ENCODE measurements at places on chromosomes 6 and 20. TPM values are rescaled to one million over a fixed set of nuclear protein-coding genes. Genes with fewer than 3 reads are reported as not detected.
A peak's percentile ranks its signal among the peaks of the same experiment; 100 is the strongest.

Gene PCSK2
- total RNA-seq = 0.22 TPM

DNA sequence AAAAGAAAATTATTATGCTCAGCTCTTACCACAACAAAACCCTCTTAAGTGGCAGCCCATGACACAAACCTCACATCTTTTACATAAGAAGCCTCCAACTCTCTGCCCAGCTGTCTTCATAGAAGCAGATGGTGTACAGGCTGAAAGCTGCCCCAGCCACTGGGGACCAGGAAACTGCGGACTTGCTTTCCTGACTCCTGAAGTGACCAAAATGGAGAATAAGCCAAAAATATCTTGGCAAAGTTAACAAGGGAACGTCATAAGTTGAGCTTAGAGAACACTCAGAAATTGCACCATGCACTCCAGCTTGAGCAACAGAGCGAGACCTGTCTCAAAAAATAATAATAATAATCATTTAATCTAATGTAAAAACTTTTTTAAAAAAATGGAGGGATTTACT lies 160.3 kb upstream of the CDYL start:
- no peak for DNase-seq

DNA sequence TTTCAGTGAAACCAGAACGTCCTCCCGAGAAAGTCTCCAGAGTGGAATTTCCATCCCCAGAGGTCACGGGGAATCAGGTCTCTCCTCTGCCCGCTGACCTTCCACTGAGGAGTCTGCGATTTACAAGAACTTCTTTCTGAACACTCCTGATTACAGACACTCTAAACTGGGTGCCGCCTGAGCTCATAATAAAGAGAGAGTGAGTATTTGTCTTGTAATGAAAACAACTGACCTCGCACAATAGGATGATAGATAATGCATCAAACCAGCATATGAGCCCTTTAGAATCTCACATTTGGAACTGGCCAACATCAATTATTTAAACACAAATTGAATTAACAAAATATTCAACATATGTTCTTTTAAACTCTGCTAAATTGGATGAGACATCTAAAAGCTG lies 47.5 kb downstream of the DLL1 start:
- no peak for DNase-seq

DNA sequence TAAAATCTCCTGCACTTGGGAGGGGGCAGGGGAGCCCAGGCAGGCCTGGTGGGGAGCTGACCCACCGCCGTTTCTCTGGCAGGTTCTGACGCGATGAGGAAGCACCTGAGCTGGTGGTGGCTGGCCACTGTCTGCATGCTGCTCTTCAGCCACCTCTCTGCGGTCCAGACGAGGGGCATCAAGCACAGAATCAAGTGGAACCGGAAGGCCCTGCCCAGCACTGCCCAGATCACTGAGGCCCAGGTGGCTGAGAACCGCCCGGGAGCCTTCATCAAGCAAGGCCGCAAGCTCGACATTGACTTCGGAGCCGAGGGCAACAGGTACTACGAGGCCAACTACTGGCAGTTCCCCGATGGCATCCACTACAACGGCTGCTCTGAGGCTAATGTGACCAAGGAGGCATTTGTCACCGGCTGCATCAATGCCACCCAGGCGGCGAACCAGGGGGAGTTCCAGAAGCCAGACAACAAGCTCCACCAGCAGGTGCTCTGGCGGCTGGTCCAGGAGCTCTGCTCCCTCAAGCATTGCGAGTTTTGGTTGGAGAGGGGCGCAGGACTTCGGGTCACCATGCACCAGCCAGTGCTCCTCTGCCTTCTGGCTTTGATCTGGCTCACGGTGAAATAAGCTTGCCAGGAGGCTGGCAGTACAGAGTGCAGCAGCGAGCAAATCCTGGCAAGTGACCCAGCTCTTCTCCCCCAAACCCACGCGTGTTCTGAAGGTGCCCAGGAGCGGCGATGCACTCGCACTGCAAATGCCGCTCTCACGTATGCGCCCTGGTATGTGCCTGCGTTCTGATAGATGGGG lies 3.0 kb downstream of the PRND start:
- no peak for DNase-seq

Gene TBX18
- total RNA-seq = 4.1 TPM

GRCh38 chr20:21323640-21324039 lies 20.5 kb downstream of the XRN2 start:
- DNase-seq = no peak

Gene HLA-DQB1
- 13.8 TPM for total RNA-seq

DNA sequence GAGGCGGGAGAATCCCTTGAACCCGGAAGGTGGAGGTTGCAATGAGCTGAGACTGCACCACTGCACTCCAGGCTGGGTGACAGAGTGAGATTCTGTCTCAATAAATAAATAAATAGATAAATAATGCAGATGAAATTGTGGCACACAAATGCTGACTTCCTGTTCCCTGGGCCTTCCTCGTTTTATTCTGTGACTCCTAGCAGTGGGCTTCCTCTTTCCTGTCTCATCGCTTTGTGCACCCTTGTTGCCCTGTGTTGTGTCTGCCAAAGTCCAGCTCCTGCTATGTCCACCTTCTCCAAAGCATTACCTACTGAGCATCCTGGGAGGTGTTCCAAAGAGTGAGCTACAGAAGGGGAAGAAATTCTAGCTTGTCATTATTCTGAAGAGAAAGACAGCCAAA lies 100.2 kb upstream of the TIAM2 start:
- no peak for DNase-seq

Gene CALHM5
- total RNA-seq = 1.3 TPM

DNA sequence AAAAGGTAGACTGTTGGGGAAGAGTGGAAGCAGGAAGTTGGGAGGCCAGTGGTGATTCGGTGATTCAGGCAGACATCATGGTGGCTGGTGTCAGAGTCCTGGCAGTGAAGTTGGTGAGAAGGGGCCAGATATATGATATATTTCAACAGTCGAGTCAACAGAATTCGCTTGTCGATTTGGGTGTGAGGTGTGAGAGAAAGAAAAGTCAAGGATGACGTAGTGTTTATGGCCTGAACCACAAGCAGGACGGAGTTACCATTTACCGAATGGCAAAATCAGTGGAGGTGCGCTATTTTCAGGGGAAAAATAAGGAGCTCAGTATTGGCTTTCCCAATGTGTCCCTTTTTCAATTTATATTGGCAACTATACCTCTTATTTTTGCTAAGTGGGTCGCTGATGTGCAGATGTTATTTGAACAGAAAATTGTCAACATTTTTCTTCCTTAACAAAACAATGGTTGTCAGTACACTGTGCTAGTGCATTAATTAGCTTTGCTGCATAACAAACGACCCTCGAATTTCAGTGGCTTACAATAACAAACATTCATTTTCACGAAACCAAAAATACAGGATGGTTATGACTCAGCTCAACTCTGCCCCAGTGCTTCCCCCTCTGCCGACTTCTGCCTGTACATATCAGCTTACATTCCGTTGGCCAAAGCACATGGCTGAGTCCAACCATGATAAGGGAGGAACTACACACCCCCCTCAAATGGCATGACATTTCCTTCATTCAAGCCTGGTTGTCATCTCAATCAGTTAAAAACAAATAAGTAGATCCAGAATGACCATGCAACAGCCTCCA lies 255.0 kb upstream of the ZFP64 start:
- no peak for DNase-seq

Gene IP6K3
- 0.47 TPM for total RNA-seq

- DNase-seq = no peak
Observed at GRCh38 chr6:128365520-128366160, 154.8 kb downstream of the PTPRK start.

Gene PGC
- total RNA-seq = not detected

- DNase-seq = no peak
Observed at GRCh38 chr6:34930221-34930620, 41.2 kb downstream of the ANKS1A start.

Gene PRKN
- total RNA-seq = 10.4 TPM

Gene GLO1
- total RNA-seq = 67.3 TPM

Gene ARMC2
- total RNA-seq = 12.7 TPM

Gene ERVFRD-1
- total RNA-seq = 0.57 TPM

- DNase-seq = peak; percentile 60
Observed at GRCh38 chr20:21521596-21522480, 8.0 kb upstream of the NKX2-2 start.

Gene ENPP4
- total RNA-seq = 28.8 TPM

- DNase-seq = peak; percentile 61
Observed at GRCh38 chr6:43510827-43511163, 649 bp upstream of the LRRC73 start.

GRCh38 chr20:23117738-23118137 lies 31.6 kb upstream of the CD93 start:
- no peak for DNase-seq

GRCh38 chr6:4125933-4126864 lies 9.2 kb downstream of the ECI2 start:
- no peak for DNase-seq

- DNase-seq = no peak
Observed at GRCh38 chr20:38402089-38402488, 33.0 kb downstream of the SNHG17 start.

Gene LY6G6D
- total RNA-seq = not detected

DNA sequence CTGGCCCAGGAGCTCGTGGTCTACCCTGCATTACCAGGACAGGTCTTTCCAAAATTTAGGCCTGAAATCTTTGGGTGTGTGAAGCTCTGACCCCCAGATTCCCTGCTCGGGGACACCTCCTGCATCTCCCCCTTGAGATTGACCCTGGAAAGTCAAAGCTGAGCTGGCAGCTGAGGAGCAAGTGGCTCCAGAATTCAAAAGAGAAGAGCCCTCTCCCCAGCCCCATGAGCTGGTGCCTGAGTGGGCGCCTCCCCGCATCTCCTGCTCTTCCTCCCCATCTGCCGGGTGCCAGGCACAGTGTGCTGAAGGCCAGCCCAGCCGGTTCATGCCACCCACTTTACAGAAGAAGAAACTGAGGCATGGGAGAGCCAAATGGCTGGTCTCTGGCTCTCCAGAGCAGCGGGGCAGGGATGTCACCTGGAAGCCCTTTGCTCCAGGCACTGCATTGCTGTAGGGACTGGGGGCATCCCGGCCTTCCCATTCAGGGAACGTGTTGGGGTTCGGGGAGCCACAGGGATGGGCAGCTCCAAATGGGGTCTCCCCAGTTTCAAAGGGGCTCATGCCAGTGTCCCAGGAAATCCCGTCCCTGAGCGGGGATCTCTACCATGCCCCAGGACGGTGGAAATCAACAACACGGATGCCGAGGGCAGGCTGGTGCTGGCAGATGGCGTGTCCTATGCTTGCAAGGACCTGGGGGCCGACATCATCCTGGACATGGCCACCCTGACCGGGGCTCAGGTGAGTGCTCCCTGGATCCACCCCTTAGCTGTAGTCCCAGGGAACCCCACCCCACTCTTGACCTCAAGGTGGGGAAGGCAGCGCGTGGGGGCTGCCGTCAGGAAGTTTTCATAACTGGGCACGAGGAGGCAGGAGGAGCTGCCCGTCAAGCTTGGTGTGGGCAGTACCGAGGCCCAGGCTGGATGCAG lies 20.5 kb downstream of the NPEPL1 start:
- no peak for DNase-seq

DNA sequence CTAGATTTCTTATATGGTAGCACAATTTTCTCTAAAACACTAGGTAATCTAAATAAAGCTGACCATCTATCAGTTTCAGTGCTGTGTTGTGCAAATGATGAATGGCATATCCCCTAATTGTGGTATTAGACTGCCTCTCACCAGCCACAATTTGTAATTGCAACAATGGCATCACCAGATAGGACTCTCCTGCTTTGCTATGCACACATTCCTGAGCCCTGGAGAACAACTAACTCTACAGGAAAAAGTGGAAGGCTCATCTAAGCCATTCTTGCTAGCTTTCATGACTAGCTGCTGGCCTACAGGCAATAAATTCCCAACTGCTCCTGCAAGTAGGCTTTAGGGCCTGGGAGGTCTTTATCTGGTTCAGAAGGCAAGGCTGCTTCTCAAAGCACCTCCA lies 974.1 kb downstream of the EYS start:
- DNase-seq = no peak

Gene EYS
- not detected for total RNA-seq

Gene CDSN
- 0.13 TPM for total RNA-seq

Gene LGSN
- total RNA-seq = 0.19 TPM

GRCh38 chr6:55868771-55869479 lies 6.5 kb downstream of the BMP5 start:
- no peak for DNase-seq

DNA sequence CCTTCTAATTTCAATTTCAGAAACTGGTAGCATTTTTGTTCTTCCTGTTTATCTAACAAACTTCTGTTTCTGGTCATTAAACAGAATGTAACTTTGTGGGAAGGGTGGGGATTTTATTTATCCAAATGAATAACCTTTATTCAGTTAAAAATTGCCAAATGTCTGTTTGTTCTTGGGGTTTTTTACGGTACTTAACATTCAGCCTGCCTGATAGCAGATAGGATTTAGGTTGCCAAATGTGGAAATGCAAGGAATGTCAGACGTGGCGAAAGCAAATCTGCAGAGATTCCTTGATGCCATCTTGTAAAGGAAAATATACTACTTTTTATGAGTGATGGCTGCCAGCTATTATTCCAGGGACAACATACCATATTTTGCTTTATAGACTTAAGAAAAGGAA lies 95.7 kb downstream of the LYRM2 start:
- no peak for DNase-seq

Gene SMIM26
- 60.1 TPM for total RNA-seq

DNA sequence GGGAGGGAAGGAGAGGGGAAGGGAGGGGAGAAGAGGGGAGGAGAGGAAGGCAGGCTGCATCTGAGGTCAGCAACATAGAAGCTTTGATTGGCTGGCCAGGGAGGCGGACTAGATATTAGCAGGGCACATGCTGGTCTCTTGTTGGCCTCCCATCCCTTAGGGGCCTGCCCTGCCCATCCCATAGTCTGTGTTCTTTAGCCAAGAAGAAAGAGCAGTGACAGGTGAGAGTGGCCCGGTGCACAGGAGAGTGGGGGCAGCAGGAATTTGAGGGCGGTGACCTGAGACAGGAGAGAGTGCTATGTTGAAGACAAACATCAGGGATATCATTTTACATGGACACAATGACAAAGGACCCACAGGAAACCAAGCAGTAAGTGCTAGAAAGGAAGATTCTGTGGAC lies 413.5 kb downstream of the SYNE1 start:
- peak; percentile 75 for DNase-seq

Gene CST4
- not detected for total RNA-seq

Gene TRIM38
- 27.9 TPM for total RNA-seq

- DNase-seq = peak; percentile 32
Observed at GRCh38 chr6:79635232-79635543, 4.1 kb downstream of the SH3BGRL2 start.

- no peak for DNase-seq
Observed at GRCh38 chr20:64115171-64115911, 8.0 kb upstream of the NPBWR2 start.

DNA sequence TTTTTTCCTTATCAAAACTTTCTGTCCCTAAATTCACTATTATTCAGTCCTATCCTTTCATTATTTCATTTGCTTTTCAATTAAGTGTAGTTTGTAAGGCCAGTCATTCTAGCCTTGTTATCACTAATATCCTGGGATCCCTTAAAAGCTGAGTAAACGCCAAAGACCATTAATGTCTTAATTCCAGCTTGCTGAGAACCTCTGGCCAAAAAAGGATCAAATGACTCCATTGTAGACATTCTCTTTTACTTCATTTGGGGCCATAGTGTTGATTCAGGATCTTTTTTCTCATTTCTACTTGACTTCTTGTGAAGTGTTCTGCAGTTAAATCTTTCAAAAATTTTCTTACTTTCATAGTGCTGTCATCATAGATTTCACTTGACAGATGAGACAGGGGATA lies 379.7 kb downstream of the LAMA2 start:
- DNase-seq = no peak

Gene HLA-C
- 901 TPM for total RNA-seq

- DNase-seq = no peak
Observed at GRCh38 chr6:165404697-165405096, 95.3 kb upstream of the C6orf118 start.

Gene MUC21
- not detected for total RNA-seq
